ENCODE measurements at places on chromosomes 13 and 19. TPM values are rescaled to one million over a fixed set of nuclear protein-coding genes. Genes with fewer than 3 reads are reported as not detected.

The COX6B1 gene
- 432 TPM for total RNA-seq

The SMG9 gene
- total RNA-seq: 53.1 TPM

The LILRA6 gene
- total RNA-seq: not detected

The PCDH20 gene
- total RNA-seq: not detected

The ZNF154 gene
- total RNA-seq: 3.6 TPM

The OR10H1 gene
- total RNA-seq: not detected

The SPRED3 gene
- total RNA-seq: 1.5 TPM

The WDR87 gene
- total RNA-seq: not detected

DNA sequence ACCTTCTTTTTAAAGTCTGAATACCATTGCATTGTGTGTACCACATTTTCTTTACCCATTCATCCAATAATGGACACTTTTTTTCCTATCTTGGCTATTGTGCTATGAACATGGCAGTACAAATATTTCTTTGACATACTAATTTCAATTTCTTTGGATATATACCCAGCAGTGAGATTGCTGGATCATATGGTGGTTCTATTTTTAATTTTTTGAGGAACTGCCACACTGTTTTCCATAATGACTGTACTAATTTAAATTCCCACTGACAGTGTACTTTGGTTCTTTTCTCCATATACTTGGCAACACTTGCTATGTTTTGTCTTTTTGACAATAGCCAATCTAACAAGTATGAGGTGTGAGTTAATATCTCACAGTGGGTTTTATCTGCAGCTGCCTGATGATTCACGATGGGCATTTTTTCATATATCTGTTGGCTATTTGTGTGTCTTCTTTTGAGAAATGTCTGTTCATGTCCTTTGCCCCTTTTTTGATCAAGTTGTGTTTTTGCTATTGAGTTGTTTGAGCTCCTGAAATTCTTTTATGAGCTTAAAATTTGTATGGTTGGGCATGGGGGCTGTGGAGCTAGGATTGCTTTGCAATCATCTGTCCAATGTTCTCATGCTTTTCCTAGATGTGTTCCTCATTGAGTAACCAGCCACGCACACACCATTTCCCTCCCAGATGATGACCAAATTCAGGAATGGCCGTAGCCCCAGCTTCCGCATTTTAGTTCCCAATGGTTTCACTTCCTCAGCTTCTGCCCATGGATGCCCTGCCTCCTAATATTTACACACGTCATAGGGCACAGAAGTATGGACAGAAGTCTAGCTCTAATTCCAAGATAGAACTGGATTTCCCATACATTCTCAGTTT lies 380.0 kb upstream of the SGCG start:
- H3K27ac ChIP-seq: no peak overlapping the region
- peaks cover 7% of the 10 kb centered on the region for H3K27me3 ChIP-seq
- no peaks in the 10 kb centered on the region for H3K4me1 ChIP-seq
- no peak for DNase-seq
- no peaks in the 10 kb centered on the region for H3K36me3 ChIP-seq
- H3K4me3 ChIP-seq: no peak overlapping the region

GRCh38 chr13:70042193-70042592 lies 65.4 kb upstream of the ATXN8OS start:
- no peaks in the 10 kb centered on the region for H3K36me3 ChIP-seq
- H3K27me3 ChIP-seq: no peaks in the 10 kb centered on the region
- no peak overlapping the region for H3K27ac ChIP-seq
- DNase-seq: no peak

- no peaks in the 10 kb centered on the region for H3K4me1 ChIP-seq
- DNase-seq: no peak
- H3K4me3 ChIP-seq: no peak overlapping the region
- no peaks in the 10 kb centered on the region for H3K36me3 ChIP-seq
- peaks cover 42% of the 10 kb centered on the region for H3K27me3 ChIP-seq
Measured at GRCh38 chr13:111058796-111059506, 56.2 kb upstream of the ARHGEF7 start.
